ENCODE measurements at places on chromosomes 13 and 19.

DNA sequence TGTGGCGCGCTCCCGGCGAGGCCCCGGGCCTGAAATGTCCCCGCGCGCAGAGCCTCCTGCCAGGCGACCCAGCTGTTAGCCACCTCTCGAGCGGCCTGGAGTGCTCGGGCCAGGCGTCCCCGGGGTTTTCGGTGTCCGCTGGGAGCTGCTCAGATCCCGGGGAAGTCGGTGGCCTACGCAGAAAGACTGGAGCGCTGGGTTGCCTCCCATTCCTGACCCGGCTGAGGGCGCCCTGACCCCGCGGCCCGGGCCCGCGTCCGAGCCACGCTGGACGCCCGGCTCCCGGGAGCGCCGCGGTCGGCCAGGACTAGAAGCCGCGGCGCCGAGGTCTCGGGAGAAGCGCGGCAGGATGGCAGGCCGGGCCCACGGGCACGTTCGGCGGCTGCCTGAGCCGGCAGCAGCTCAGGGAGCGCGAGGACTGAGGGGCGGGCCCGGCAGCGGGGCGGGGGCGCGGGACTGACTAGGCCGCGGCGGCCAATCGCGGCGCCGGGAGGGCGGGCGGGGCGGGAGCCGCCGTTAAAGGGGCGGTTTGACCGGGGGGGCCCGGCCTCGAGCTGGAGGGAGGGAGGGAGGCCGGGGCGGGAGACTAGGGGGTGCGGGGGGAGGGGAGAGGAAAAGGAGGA is 1.3 kb upstream of the ZIC2 start:
- DNase-seq: no peak

GRCh38 chr13:103639326-103639725 is 573.1 kb upstream of the SLC10A2 start:
- no peak for DNase-seq

DNA sequence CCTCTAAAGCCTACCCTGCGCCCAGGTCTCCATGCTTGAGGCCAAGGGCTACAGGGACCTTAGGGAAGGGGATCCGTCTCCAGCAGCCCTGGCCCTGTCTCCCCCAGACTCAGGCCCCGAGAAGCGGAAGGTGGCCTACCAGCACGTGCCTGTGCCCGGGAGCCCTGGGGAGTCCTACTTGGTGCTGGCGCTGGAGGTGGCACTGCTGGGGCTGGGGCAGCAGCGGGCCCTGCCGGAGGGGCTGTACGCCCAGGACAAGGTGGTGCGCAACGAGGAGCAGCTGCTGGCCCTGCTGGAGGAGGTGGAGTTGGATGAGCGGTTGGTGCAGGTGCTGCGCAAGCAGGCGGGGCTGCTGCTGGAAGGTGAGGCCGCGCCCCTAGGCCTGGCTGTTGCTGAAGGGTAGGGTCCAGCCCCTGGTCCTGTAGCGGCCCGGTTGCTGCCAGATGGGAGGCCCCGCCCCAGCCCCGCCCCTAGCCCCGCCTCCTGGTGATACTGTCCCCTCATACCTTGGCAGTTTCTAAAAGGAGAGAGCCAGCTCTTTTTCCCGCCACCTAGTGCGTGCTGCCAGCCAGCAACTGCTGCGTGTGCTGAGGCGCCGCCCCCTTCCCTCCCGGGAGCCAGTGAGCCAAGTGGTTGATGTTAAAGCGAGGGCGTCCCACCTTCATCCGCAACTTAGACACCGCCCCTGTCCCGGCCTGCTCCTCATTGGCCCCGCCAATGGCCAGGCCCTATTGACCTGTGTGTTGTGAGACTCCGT is 22.6 kb downstream of the ZSWIM4 start:
- DNase-seq: no peak

GRCh38 chr19:4548238-4548584 is 8.4 kb upstream of the LRG1 start:
- DNase-seq: no peak

DNA sequence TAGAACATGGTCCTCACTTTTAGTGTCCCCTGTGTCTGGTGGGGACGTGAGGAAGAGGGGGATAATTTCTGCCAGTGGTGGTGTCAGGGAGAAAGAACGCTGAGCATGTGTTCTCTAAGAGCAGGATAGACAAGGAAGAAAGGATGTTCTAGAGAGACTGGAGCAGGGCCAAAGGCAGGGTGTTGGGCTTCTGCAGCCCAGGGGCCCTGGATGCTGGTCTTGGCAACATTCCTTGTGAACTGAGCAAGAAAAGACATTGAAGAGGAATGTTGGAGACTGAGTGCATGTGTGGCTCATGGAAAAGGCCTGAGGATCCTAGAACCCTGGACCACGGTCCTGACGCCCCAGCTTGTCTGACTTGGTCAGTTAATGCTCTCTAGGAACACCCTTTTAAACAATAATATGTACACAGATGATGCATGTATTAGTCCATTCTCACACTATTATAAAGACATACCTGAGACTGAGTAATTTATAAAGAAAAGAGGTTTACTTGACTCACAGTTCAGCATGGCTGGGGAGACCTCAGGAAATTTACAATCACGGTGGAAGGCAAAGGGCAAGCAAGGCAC is 33.6 kb upstream of the SLC10A2 start:
- no peak for DNase-seq
